T-cell (primary cell): ENCODE measurements at places on chromosomes 11 and 22.

GRCh38 chr11:86294026-86294425 lies 8.0 kb upstream of the HIKESHI start:
- no peak for DNase-seq

- no peak for DNase-seq
Observed at GRCh38 chr22:36762687-36763260, 13.1 kb downstream of the IFT27 start.

GRCh38 chr22:25709758-25710157 lies 32.2 kb upstream of the MYO18B start:
- no peak for DNase-seq

GRCh38 chr11:72307439-72307838 lies 63.5 kb upstream of the PHOX2A start:
- DNase-seq, result no peak

DNA sequence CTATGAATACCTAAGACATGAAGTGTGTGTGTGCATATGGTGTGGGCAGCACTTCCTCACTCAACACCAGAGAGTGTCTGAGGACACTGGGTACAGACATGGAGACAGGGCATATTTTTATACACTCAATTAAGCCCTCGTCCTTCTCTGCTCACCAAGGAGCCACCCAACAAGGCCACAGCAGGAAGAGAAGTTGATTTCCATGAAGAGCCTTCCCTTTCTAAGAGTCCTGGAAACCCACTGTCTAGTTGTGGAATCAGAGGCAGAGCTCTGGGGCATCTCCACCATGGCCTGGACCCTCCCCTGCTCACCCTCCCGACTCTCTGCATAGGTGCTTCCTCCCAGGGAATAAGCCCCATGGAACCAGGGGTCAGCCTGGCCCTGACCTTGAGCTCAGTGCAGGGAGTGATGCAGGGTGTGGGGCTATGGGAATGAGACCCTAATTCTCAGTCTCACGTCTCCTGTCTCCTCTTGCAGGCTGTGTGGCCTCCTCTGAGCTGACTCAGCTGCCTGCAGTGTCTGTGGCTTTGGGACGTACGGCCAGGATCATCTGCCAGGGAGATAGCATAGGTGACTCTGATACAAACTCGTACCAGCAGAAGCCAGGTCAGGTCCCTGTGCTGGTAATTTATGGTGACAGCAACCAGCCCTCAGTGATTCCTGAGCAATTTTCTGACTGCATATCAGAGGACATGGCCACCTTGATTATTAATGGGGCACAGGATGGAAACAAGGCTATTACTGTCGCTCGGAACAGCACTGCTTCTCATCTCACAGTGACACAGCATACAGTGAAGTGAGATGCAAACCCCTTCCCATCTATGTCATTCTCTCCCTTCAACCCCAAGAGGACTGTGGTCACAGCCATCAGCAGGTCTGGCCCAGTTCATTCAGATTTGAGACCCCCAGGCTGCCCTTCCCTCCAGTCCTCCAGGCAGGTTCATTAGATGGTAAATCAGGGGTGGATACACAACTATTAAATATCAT lies 14.6 kb upstream of the IGLL5 start:
- DNase-seq, result no peak

- no peak for DNase-seq
Observed at GRCh38 chr11:69894181-69894611, 75.0 kb upstream of the FGF3 start.

DNA sequence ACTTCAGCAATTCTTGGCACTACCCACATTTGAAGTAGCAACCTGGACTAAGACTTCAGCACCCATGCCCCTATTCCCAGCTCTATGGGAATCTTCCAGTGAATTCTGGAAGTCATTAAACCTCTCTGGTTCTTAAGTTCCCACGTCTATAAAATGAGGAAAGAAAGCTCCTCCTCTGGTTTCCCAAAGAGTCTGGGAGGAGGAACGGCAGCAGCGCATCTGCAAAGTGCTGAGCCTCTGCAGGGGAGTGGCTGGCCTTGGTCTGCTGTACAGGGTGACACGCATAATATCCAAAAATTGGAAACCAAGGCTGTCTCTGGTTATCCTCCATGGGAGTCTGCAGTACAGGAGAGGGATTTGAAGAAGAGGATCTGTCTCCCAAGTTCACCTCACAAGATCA lies 73.6 kb upstream of the TP53I11 start:
- DNase-seq, result no peak

DNA sequence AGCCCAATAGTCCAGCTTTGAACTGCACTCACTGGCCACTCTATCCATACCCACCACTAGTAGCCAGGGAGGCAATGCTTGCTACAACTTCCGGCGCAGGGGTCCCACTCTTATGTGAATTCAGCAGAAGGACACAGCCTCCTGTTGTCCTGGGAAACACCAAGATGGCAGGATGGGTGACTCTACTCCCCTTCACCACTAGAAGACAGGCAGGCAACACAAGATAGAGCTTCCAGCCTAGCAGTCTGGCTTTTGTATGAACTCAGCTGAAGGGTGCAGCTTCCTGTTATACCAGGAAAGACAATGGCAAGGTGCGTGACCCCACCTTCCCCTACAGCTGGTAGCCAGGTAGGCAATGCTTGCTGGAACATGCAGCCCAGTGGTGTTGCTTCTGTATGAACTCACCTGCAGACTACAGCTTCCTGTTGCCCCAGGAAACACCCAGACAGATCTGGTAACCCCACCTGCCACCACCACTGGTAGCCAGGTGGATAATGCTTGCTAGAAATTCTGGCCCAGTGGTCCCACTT lies 205.2 kb upstream of the KIRREL3 start:
- no peak for DNase-seq

GRCh38 chr11:76622493-76623094 lies 48.0 kb downstream of the LRRC32 start:
- DNase-seq, result no peak

DNA sequence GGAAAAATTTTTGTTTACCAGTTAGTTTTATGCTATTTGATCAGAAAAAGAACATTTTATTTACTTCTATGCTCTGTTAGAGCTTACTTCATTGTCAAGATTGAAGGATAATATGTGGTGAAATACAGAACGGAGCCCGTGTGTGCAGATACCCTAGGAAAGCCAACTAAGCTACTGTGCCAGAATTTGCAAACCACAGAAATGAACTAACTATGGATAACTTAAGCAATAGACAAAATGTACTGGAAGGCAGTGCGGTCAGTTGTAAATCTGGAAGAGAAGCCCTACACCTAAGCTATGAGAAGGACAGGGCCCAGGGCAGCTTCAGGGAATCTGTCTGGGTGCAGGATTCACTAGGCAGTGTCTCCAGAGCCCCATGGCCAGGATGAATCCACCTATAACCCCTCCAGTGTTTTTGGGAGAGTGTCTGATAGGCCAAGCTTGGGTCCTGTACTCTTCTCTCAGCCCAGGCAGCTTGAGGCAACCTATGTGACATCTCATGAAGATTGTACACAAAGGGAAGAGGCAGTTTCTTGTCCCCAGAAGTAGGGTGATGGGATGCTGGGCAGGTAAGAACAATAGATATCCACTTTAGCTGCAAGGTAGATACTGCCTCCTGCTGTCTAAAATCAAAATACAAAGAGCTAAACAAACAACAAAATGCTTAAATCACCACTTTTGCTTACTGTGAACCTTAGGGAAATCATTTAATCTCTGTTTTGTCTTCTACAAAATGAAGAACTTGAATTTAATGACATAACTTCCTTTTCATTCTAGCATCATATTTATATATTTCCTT lies 12.1 kb downstream of the MMP7 start:
- no peak for DNase-seq

GRCh38 chr22:25745341-25746011 lies 3.5 kb downstream of the MYO18B start:
- DNase-seq, result no peak

GRCh38 chr11:102422817-102423712 lies 29.5 kb downstream of the TMEM123 start:
- no peak for DNase-seq

DNA sequence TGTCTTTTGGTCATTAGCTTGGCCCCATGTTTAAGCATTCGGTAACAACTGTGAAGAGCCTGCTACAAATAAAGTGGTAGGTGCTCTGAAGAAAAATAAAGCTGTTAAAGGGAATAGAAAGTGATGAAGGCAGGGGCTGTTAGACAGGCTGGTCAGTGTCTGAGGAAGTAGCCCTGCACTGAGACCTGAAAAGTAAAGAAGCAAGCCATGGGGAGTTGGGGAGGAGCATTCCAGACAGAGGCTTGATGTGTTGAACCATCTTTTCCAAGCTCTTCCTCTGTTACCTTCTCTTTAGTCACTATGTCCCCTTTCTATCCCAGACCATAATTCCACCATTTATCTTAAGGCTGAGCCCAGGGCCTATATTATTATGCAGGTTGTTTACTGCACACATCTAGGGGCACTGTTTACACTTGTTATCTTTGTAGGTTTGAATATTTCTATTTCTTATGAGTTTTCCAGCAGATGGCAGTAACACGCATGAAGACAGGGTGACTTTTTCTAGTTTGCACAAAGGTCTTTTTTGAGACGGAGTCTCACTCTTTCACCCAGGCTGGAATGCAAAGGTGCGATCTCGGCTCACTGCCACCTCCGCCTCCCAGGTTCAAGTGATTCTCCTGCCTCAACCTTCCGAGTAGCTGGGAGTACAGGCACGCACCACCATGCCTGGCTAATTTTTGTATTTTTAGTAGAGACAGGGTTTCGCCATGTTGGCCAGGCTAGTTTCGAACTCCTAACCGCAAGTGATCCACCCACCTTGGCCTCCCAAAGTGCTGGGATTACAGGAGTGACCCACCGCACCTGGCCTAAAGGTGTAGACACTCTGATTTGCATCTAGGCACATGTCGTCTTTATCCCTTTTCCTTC lies 23.0 kb downstream of the ZFTA start:
- no peak for DNase-seq

- no peak for DNase-seq
Observed at GRCh38 chr22:45329530-45329936, 19.8 kb downstream of the FAM118A start.

- DNase-seq, result no peak
Observed at GRCh38 chr11:79209540-79210266, 231.1 kb downstream of the TENM4 start.

- no peak for DNase-seq
Observed at GRCh38 chr11:117072517-117073461, 25.4 kb downstream of the SIK3 start.

- DNase-seq, result no peak
Observed at GRCh38 chr11:4025248-4025966, 69.2 kb upstream of the RRM1 start.

GRCh38 chr22:48083502-48083901 lies 1321.1 kb downstream of the TBC1D22A start:
- DNase-seq, result no peak

DNA sequence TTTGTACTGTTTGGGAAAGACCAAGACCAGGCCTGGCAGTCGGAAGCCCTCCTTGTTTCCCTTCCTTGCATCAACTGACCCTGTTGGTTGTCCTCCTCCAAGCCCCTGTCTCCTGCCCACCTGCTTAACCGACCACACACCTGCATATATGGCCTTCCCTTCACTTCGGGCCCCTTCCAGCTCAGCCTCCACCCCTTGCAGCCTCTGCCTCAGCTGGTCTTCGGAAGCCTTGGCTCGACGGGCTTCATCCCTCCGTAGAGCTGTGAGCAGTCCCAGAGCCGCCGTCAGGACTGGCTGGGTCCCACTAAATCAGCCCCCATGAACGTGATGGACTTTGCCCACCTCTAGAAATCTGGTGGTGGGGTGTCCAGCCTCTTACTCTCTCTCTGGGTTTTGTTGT lies 8.4 kb downstream of the NHERF4 start:
- DNase-seq, result no peak

DNA sequence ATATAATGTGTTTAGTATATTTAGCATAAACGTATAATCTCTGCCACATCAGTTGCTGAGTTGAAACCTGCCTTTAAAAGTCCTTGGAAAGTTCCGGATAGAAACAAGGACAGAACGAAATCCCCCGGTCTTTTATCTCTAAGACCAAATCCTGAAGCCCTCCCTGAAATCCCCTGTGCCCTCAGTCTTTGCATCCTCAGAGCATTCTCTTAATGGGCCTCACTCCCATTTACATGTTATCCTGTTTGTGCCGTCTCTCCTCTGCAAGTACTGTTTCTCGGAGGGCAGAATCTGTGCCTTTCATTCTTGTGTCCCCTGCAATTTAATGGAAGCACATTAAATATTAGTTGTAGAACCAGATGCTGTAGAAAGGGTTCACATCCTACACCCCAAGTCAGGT lies 56.0 kb downstream of the ZNRF3 start:
- no peak for DNase-seq

GRCh38 chr11:79264284-79264683 lies 176.5 kb downstream of the TENM4 start:
- DNase-seq, result no peak

- no peak for DNase-seq
Observed at GRCh38 chr11:789943-790342, at the start of gene CEND1. Gene CEND1, minus strand, starts transcription at chr11:790090. Its CDS starts 1,514 bp downstream, at chr11:788576.

DNA sequence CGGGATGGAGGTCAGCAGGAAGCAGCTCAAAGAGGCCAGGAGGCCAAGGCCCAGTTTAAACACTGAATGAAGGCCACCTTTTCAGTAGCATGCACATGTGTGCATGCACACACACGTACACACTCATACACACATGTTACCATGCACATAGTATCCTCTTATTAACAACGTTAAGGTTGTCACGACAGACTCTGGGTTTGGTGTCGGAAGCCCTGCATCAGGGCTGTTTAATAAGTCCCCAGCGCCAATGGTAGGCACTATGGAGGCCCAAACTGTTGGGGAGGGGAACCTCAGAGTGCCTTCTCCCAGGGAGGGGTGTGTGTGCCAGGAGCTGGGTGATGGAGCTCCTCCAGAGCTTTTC lies 39.5 kb upstream of the ADA2 start:
- DNase-seq, result no peak

- DNase-seq, result no peak
Observed at GRCh38 chr11:133902506-133902905, 54.3 kb downstream of the IGSF9B start.

GRCh38 chr11:77886401-77886800 lies 65.5 kb downstream of the AAMDC start:
- DNase-seq, result no peak

DNA sequence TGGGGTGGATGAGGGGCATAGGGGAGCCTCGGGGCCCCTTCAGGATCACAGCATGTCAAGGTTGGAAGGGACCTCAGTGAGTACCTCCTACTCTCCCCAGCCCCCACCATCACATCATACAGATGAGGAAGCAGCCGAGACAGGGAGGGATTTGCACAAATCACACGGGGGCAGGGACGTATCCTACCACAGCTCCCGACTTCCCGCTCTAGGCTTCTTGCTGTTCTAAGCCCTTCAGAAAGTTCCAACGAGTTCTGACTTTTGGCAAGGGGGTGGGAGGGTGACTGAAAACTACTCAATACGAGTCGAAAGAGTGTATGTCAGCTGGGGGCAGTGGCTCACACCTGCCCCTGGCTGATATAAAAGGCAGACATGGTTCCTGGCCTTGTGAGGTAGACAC lies 4.7 kb upstream of the RAD9A start:
- DNase-seq, result no peak

DNA sequence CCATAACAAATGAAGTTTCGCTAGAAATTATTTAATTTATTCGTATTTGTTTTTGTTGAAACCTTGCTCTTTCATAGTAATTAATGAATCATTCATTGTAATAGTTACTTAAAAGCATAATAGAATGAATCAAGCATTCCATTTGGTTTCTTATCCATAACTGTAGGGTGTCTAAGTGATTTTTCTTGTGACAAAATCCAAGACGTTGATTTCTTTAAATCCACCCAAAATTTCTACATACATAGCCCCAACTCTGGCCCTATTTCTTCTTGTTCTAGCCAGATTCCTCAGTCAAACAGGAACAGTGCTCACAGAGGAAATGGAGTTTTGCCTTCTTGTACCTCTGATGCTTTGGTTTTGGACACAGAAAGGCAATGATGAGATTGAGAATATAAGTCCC lies 25.5 kb downstream of the UBASH3B start:
- no peak for DNase-seq
